Dorsolateral prefrontal cortex (tissue), 122 donors: ENCODE measurements at places on chromosomes 7 and 10.

DNA sequence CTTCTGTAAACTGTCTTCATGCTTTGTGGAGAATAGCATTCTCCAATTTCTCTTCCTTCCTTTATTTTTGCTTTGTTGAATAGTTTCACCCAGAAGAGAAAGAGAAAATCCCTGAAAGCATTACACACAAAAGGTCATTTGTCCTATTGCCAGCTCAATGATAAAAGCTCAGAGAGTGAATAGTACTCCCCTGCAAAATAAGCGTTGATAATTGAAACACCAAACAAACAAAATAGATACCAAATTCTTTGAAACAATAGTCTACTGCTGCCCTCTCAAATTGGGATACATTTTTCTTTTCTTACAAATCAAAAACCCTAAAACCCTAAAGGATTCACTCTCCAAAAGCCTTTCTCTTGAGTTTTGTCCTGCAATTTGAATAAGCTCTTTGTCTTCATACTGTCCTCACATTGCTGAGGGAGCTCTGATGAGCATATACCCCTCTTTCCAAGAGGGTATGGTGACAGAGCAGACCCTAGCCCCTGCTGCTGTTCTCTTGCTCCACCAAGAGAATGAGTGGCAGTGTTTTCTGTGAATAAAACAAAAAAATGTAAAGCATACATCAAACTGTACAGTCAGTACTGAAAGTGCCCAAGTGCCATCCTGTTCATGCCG lies 134.4 kb downstream of the CSTF2T start:
- no peak for DNase-seq

GRCh38 chr7:80134536-80135308 lies at the start of gene GNAI1:
Gene GNAI1, plus strand, starts transcription at chr7:80134831. Its CDS starts 330 bp downstream, at chr7:80135161.
- DNase-seq: peak; percentile 56

GRCh38 chr7:106126170-106126938 lies 14.2 kb upstream of the SYPL1 start:
- DNase-seq: no peak

GRCh38 chr7:121322460-121322859 lies 6.3 kb upstream of the WNT16 start:
- no peak for DNase-seq

GRCh38 chr10:118871244-118871865 lies 116.6 kb upstream of the CACUL1 start:
- no peak for DNase-seq

DNA sequence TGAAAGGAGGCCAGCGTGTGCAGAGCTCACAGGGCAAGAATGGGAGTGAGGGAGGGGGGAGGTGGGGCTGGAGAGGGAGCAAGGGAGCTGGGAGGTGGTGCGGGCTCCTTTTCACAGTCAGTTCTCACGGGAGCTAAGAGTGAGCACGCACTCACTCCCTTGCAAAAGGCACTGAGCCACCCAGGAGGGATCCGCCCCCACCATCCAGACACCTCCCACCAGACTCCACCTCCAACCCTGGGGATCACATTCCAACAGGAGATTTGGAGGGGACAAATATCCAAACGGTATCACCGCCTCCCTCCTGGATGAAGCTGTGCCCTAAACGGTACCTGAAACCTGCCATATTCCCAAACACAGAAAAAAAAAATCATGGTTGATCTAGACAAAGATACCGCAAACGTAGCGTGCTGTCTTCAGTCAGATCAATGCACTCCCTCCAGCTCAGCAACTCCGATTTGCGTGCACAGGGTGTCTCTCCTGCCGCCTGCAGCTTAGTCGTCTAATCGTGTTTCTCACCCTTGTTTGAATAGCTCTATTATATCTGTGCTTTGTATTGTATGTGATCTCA lies 20.3 kb upstream of the PRKAG2 start:
- DNase-seq: no peak

DNA sequence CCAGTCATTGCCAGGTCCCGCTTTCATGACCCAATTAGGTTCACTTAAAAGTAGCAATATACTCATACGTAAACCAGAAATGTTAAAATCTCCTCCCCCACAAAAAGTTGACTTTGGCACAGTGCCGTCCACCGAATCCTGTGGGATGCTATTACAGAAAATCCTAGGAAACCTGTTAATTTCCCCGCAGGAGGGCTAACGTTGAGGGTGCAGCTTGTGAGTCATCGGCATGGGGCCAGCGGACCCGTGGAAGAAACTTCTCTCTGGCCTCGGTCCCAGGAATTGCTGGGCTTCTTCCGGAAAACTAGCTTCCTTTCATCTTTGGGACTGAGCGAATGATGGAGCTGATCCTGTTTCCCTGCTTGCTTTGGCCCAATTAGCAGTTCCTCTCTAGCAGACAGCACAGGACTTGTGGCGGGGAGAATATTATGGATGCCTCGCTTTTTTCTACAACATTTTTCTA lies 13.5 kb downstream of the CRYGN start:
- no peak for DNase-seq
